Hippocampal formation (tissue), 2 donors: ENCODE measurements at places on chromosomes 4 and X.

- DNase-seq = no peak
These were observed 74.5 kb upstream of the QRFPR start for GRCh38 chr4:121455285-121455684.

- DNase-seq = no peak
These were observed 22.6 kb upstream of the UBA1 start for GRCh38 chrX:47170861-47171692.

DNA sequence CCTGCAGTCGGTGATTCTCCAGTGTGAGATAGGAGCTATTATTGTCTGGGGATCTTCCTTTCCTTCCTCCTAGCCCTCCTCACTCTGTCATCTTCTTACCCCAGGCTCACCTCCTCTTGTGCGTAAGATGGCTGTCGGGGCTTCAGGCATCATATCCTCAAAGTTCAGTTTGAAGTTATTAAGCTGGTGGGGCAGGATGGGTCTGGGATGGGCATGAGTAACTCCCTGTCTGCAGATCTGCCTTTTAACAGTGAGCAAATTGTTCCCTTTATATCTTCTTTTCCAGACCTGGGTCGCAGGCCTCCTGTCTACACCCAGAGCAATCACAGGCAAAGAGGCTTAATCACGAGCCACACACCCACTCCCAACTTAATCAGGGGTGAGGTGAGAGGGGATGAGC lies 900 bp upstream of the MTMR1 start:
- no peak for DNase-seq

- no peak for DNase-seq
These were observed 61.1 kb upstream of the RAB33B start for GRCh38 chr4:139392797-139393196.

- no peak for DNase-seq
These were observed at the start of gene RAB33B for GRCh38 chr4:139454111-139455045. Gene RAB33B (plus strand): TSS chr4:139454121. CDS start chr4:139454196, 75 bp downstream.

DNA sequence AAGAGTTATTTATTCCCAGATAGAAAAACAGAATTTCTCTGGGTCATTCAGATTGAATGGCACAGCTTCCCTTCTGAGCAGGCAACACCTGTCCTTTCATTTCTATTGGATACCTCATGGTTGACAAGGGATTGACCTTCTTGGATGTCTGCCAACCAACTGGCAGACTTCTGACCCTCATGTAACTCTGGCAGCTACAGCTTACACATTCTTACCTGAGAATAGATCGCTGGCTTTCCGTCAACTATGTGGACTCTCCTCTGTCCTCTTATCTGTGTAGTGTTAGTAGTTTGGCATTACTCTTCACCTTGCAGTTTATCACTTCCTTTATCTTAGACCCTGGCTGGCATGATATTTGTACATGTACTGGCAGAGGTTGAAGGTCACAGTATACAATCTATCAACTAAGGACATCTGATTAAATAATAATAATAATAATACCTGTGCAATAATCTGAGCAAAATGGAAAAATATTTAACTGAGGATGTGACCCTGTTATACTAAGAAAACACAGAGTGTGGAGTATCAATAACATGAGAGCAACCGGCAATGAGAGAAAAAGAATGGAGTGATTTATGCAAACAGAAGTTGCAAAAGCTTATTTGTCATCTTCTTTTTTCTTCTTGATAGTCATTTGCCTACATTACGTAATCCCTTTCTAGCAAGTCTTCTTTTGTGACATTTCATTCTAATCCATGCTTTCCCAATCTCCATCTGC lies 1118.2 kb downstream of the ARAP2 start:
- DNase-seq = no peak

DNA sequence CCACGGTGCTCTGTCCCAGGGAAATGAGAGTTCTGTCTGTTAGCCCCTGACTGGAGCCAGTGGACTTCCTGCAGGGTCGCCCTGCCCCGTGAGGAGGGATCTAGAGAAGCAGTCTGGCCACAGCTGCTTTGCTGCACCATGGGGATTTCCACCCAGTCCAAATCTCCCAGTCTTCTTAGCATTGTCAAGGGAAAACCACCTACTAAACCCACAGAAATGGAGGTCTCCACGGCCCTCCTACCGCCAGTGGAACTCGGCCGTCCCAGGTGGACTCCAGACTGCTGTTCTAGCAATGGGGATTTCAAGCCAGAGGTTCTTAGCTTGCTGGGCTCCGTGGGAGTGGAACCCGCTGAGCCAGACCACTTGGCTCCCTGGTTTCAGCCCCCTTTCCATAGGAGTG lies 133.3 kb upstream of the PCDH7 start:
- no peak for DNase-seq
